Heart left ventricle (tissue), 16 donors: ENCODE measurements at places on chromosomes 6 and 20. TPM values are rescaled to one million over a fixed set of nuclear protein-coding genes. Genes with fewer than 3 reads are reported as not detected.

DNA sequence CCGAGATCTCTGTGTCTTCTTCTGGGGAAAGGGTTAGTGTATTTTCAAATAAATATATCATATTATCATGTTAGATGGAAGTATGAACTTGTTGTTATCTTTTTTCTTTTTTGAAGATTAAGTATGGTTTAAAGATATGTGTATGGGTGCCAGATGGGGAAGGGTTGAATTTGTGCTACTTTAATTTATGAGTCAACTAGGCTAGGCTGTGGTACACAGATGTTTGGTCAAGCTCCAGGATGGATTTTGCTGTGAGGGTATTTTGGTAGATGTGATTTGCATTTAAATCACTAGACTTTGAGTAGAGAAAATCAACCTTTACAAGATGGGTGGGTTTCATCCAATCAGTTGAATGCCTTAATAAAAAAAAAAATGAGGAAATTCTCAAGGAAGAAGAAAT is 886.6 kb upstream of the ADGRB3 start:
- no peaks in the 10 kb centered on the region for H3K36me3 ChIP-seq
- H3K4me1 ChIP-seq, result no peaks in the 10 kb centered on the region
- H3K27ac ChIP-seq, result no peak overlapping the region

DNA sequence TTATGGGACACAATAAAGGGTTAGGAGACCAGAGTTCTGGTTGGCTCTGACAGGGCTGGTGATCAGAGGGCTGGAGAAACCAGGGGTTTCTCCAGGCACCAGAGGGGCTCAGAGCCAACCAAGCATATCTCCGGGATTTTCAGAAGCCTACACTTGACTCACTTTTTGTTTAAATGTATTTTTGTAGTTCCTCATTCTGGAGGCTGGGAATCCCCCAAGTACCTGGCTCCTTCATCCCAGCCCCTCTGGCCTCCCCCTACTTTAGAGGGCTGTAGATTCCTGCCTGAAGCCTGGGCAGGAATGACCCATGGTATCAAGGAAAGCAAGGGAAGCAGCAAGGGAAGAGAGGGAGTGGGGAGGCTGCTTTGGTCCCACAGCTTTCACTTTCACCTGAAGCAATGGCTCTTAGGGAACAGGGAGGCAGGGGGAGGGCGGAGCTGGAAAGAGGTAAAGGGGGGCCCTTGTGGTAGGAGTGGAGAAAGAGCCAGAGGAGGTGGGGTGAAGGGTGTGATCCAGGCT is 973 bp downstream of the CD40 start:
- DNase-seq, result no peak
- peak overlapping the region; percentile 73 for H3K4me3 ChIP-seq
- peaks cover 45% of the 10 kb centered on the region for H3K4me1 ChIP-seq
- H3K36me3 ChIP-seq, result no peaks in the 10 kb centered on the region
- H3K27ac ChIP-seq, result peak overlapping the region; percentile 88

GRCh38 chr20:9021216-9021615 is 47.7 kb upstream of the PLCB4 start:
- no peaks in the 10 kb centered on the region for H3K36me3 ChIP-seq
- no peak overlapping the region for H3K4me3 ChIP-seq
- no peak for DNase-seq

- no peak overlapping the region for H3K4me3 ChIP-seq
- H3K27ac ChIP-seq, result no peak overlapping the region
- no peaks in the 10 kb centered on the region for H3K36me3 ChIP-seq
- DNase-seq, result no peak
Observed at GRCh38 chr6:158575550-158575949, 15.7 kb downstream of the TMEM181 start.

DNA sequence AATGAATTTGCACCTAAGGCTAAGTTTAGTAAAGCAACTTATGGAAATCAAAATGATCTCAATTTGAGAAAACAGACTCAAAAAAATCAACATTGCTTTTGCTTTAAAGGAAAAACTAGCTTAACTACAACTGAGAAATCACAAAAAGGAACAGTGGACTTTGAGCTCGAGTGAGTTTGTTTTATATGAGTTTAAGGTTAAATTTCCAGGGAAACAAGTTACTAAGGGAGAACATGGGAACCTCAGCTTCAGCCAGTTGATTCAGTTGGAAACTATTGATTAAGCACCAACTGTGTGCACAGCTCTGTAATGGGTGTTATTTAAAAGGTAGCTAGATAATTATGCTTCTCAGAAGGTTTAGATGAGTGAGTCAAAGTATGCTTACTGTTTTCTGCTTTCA is 85.7 kb downstream of the TBC1D7 start:
- no peaks in the 10 kb centered on the region for H3K27me3 ChIP-seq
- H3K4me3 ChIP-seq, result no peak overlapping the region
- H3K4me1 ChIP-seq, result no peaks in the 10 kb centered on the region
- no peak for DNase-seq
- no peak overlapping the region for H3K27ac ChIP-seq

- H3K27ac ChIP-seq, result no peak overlapping the region
- no peaks in the 10 kb centered on the region for H3K36me3 ChIP-seq
- H3K27me3 ChIP-seq, result no peaks in the 10 kb centered on the region
- H3K4me1 ChIP-seq, result no peaks in the 10 kb centered on the region
- H3K4me3 ChIP-seq, result no peak overlapping the region
Observed at GRCh38 chr6:101281266-101281665, 112.2 kb upstream of the GRIK2 start.

DNA sequence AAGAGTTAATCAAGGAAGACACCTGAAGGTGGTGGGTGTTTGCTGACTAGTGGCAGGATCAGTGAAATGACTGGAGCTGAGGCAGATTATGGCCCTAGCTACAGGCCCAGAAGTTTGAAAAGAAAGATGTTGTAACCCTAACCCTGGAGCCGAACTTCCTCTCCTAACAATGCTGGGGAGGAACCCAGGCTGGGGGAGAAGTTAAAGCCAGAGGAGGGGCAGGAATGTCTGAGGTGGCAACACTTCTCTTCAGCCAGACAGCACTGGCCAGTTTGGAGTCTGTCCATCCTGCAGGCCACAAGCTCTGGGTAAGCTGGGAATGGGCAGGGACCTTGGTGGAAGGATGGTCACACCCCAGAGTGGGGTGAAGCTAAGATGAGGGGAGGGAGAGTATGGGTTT is at the start of gene LST1:
TSS of gene LST1 (plus strand) at position 270 of the 400 bp plus-strand sequence. CDS start 1,023 bp downstream, outside the sequence.
- no peak within 1 kb of the TSS for H3K4me3 ChIP-seq
- no peaks in the 10 kb centered on the region for H3K27me3 ChIP-seq
- peak within 1 kb of the TSS; percentile 86 for H3K27ac ChIP-seq
- DNase-seq, result no peak

DNA sequence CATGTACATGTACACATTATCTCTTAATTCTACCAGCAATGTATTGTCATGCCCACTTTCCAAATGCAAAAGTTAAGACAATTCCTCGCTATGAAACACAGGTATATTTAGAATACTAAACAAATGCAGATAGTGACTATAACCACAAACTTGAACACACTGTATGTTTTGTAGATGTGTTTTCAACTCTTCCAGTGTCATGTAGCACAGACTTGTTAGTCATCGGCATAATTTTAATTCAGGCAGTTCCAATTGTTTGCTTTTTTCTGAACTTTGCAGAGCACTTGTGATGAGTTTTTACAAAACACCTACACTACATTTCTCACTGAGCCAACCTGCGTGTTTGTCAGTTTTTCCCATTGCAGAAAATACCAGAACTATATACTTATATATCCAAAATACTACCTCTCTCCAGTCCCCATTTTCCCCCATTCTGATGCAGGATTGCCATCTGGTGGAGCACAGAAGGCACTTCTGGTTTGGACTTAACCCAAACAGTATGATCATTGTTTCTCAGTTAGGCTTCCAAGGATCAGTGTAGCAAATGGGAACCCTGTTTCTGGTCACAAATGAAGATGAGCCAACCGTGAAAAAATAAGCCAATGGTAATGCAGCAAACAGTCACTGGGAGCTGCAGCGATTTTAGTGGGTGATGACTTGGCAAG is 143.4 kb downstream of the ADGRB3 start:
- DNase-seq, result peak; percentile 29
- no peak overlapping the region for H3K27ac ChIP-seq
- no peaks in the 10 kb centered on the region for H3K36me3 ChIP-seq
- no peaks in the 10 kb centered on the region for H3K27me3 ChIP-seq
- no peaks in the 10 kb centered on the region for H3K4me1 ChIP-seq
- no peak overlapping the region for H3K4me3 ChIP-seq

ACSS1 gene
- 114 TPM for total RNA-seq

WDR46 gene
- total RNA-seq, result 26.4 TPM

MCHR2 gene
- not detected for total RNA-seq
